Stimulated activated CD8-positive, alpha-beta memory T cell treated with anti-CD3 and anti-CD28 coated beads, Interleukin-2, amount 100 ng/mL, for 1 hour (primary cell): ENCODE measurements at places on chromosomes 11 and 22.

- no peak for DNase-seq
Observed at GRCh38 chr11:77596626-77597025, 6.9 kb downstream of the AQP11 start.

GRCh38 chr11:12854297-12854661, 154.8 kb upstream of the RASSF10 start:
- DNase-seq: no peak

- no peak for DNase-seq
Observed at GRCh38 chr22:36588285-36588684, 59.3 kb upstream of the EIF3D start.

DNA sequence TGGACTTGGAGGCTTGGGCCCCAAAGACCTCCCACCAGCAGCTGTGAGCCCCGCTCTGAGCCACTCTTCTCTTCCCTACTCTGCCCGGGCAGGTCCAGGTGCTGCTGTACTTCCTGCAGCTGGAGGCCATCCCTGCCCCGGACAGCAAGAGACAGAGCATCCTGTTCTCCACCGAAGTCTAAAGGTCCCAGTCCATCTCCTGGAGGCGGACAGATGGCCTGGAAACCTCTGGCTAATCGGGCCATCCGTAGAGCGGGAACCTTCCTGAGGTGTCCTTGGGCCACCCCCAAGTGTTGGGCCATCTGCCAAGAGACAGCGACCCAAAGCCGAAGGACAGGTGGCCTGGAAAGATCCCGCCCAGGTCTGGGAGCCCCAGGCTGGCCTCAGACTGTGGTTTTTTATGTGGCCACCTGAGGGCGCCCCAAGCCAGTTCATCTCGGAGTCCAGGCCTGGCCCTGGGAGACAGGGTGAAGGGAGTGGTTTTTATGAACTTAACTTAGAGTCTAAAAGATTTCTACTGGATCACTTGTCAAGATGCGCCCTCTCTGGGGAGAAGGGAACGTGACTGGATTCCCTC, 135.1 kb downstream of the BCR start:
- peak; percentile 18 for DNase-seq

- DNase-seq: no peak
Observed at GRCh38 chr11:14635546-14635945, 8.1 kb upstream of the PDE3B start.

DNA sequence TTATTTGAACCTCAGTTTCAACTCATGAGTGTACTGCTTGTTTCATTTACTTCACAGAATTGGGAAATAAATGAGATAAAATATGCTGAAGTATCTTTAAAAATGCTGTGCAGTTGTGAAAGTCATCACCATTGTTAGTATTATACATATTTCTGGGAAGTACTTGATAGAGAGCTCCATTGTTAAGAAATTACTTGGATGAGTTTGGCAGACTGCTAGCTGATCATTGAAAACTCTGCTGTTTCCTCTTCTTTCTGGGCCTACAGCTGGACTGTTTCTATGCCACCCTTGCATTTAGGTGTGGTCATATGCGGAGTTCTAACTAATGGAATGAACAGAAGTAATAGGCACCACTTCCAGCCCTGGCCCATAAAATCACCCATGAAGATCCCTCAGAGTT, 10.0 kb downstream of the SIK2 start:
- DNase-seq: no peak

- DNase-seq: no peak
Observed at GRCh38 chr11:3736816-3737215, 60.5 kb downstream of the NUP98 start.

DNA sequence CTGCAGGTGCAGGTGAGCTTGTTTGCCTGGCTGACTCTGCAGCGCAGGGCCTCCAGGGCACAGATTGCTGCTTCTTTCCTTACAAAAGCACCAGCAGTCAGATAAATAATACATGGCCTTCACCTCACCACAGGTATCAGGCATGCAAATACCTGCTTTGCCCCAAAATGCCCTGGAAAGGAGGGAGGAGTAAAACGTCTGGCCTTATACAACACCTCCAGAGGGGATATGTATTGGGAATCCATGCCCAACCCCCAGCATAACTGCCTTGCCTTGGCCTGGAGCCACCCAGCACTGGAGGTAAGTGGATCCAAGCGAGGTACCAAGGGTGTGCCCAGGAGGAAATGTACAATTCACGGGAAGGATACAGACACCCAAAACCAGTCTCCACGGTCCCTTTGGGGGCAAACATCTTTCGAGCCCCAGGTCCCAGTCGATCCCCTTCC, 860 bp downstream of the TMEM184B start:
- no peak for DNase-seq

DNA sequence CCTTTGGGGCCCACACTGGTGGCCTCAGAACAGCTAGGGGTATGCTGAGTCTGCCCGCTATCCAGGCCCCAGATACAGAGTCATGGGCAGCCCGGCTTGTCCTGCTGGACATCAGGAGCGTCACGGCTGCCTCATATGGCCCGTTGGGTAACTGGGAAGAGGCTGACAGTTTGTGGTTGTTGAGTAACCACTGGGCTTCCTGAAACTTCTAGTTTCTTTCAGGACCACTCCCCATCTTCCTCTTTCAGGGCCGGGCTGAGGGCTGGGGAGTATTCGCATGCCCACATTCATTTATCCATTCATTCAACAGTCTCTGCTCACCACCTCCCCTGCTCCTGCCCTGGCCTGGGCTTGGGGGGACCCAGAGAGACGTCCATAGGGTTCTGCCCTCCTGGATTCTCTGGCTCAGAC, 13.4 kb upstream of the P2RY2 start:
- DNase-seq: no peak

- DNase-seq: no peak
Observed at GRCh38 chr11:12303421-12304149, 73.8 kb upstream of the PARVA start.

GRCh38 chr11:35752115-35752514, 89.5 kb downstream of the TRIM44 start:
- DNase-seq: no peak

- DNase-seq: no peak
Observed at GRCh38 chr11:61972672-61973475, 5.4 kb upstream of the FTH1 start.

GRCh38 chr11:98227278-98227677, 793.5 kb upstream of the CNTN5 start:
- no peak for DNase-seq

GRCh38 chr11:15930442-15931025, 425.8 kb downstream of the SOX6 start:
- no peak for DNase-seq

GRCh38 chr11:84922836-84923235, 704.3 kb downstream of the DLG2 start:
- no peak for DNase-seq

DNA sequence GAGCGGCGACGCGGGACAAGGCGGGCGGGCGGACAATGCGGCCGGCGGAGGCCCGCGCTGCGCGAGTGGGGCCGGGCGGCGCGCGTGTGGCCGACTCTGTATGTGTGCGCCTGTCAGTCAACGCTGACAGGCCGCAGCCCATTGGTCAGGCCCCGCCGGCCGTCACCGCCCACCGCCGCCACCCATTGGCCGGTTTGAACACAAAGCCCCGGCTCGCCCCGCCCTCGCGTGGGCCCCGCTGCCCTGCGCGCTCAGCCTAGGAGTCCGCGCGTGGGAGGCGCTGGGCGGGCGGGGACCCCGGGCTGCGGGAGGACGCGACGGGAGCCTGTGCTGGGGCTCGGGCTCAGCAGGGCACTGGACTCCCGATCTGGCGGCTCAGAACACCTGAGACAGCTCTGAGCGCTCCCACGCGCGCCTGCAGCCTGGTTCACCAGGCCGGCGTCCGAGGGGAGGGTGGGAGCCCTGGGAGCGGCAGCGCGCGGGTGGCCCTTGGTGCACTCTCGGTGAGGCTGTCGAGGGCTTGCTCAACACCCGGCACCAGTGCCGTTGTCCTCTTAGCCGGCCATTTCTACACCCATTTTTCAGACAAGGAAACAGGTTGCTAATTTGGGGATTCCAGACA, at the start of gene SUN2:
SUN2 (minus strand) TSS at position 88 of the 622 bp plus-strand sequence. CDS start 3,370 bp downstream, outside the sequence.
- peak; percentile 89 for DNase-seq

GRCh38 chr11:2140411-2141400, 1.5 kb upstream of the IGF2 start:
- no peak for DNase-seq

DNA sequence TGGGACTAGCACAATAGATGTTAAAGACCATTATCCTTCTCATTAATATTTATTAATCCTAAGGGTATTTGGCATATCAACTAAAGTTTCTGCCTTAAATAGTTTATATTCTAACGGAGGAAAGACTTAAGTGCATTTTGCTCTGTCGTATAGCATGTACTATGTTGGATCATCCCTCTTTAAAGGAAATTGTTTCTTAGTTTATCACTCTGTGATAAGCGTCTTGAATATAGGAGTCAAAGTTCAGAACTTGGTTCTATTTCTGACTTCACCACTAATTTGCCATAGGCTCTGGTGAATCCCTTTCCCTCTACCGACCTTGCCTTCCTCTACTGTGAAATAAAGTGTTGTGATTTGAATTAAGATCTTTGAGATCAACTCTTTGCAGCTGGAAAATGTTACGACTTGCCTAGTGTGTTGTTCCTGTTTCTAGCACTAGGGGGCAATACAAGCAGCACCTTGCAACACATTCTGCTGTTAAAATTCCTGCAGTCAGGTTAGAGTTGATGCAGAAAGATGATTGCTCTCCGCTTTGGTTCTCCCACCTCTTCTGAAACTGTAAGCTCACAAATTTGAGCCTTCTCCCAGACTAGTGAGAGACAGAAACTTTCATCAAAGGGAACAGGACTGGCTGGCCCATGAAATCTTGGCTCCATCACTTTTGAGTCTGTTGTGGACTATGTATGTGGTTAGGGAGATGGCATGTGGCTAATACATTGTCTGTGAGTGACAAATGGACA, 27.8 kb upstream of the ZNRF3 start:
- peak; percentile 3 for DNase-seq

GRCh38 chr22:39920134-39920743, 19.4 kb downstream of the GRAP2 start:
- peak; percentile 26 for DNase-seq

DNA sequence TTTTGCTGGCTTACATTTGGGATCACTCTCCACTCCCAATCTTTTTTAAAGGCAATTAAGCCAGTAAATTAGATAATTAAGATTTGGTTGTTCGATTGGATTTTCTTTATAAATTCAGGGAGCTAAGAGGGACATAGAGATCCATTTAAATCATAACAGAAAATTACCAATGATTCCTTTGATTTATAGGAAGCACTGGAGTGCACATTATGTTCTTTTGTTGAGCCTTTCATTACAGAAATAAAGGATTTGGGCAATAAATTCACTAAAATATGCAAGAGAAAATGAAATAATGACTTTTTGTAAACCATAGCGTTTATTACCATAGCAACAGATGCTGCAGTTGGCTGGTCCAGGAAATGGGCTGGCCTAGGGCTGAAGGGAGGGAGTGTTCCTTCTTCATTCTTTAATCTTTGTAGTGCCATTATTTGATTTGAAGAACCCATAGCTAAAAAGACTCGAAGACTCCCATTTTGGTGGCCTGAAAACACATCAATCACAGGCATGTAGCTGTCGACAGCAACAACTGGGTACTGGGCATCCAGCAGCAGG, 73.0 kb downstream of the C2CD3 start:
- no peak for DNase-seq

DNA sequence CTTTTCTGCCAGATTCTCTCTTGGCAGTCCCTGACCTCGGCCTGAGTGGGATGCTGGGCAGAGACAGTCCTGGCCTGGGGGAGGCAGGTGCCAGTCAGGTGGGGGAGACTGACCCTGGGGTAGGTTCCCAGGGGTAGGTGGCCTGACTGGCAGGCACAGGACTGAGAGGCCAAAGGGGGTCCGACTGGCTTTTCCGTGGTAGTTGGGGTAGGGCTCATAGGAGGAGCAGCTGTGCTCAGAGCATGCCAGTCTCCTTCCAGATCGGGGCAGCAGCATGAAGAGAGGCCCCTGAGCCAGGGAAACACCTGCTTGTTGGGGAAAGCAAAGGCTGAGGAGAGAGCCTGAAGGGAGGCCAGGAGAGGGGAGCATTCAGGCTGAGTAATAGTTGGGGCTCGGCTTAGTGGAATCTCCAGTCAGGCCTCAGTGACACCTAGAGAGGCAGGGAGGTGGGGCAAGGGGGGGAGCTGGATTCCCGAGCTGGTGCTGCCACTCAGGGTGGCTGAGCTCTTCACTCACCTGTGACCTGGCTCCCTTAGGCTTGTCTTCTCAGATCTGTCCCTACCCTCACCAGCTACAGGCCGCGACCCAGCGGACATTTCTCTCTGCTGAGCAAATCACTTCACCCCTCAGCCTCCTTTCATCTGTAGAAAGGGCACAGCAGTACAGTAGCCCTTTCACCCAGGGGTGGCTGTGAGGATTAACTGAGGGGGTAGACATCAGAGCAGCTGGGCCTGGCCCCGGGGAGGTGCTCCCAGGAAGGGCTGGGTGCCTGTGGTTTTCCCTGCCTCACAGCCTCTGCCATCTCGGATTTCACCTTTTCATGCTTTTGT, 26.2 kb downstream of the MCM5 start:
- no peak for DNase-seq

- no peak for DNase-seq
Observed at GRCh38 chr22:46102752-46103151, 47.6 kb upstream of the PPARA start.

DNA sequence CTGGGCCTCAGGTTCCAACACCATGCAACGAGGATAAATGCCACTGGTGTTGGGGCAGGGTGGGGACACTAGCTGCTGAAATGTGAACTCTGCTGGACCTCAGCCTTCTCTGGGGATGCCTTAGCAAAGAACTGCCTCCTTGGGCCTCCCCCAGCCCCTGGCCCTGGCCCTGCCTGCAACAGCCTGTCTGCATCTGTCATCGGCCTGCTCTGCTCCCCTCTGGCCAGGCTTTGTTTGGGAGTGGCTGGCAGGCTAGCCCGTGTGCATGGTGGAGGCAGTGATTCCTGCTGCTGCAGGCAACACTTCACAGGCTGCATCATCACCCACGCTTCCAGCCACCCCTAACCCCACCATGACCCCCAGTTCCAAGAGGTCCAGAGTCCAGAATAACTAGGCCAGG, 11.5 kb upstream of the MYOD1 start:
- no peak for DNase-seq

GRCh38 chr11:60064111-60064510, 7.6 kb downstream of the MS4A3 start:
- DNase-seq: no peak

GRCh38 chr11:20004866-20005265, 155.4 kb downstream of the DBX1 start:
- no peak for DNase-seq

- DNase-seq: no peak
Observed at GRCh38 chr11:24496386-24496735, 492 bp upstream of the LUZP2 start.

GRCh38 chr11:103648670-103649400, 387.6 kb upstream of the DDI1 start:
- no peak for DNase-seq

DNA sequence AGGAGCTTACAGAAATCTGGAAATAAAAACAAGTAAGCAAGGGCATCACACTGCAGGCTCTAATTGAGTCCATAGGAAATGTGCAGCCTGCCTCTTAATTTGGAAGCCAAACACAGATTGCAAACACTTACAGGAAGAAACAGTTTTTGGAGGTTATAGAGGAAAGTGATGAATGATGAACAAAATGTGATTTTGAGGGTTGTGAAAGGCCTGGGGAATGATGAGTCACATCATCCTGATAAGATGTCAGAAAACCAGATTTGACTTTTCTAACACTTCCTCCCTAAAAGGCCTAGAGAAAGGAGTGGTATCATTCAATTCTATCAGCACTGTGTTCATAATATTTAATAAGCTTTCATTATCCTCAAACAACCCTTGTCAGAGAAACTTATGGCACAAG, 96.6 kb upstream of the POU2AF2 start:
- DNase-seq: no peak
